ENCODE measurements at places on chromosomes 3 and 15.

DNA sequence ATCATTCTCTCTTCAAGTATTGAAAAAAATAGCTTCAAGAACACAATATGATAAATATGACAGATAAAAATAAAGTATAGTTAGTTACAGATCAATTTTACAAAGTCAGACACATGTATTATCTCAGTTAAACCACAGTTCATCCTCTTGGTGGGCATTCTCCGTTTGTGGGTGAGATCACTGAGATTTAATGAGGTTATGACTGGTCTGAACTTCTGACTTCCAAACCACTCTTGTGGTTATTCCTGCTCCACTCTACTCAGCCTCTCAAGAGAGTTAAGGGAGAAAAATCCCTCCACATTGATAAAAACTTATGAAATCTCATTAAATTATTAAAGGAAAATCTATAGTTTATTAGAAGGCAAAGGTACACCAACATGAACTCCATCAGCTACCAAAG is 229.9 kb upstream of the LRTM1 start:
- DNase-seq: no peak

DNA sequence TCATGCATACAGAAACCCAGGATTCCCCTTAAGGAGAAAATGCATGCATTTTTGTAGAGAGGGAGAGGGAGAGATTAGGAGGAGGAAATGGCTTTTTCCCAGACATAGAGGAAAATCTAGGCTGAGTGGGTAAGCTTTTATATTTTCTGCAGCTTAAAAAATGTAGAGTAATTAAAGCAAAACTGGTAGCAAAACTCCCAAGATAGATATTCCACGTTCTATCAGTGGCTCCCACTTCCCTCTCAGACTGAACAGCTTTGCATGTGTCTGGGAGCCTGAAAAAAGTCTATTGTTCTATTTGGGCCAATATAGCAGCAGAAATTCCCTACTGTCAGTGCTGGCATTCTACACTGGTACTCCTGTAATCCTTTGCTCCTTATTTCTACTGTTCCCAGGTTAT is 110.8 kb upstream of the CADPS start:
- no peak for DNase-seq

DNA sequence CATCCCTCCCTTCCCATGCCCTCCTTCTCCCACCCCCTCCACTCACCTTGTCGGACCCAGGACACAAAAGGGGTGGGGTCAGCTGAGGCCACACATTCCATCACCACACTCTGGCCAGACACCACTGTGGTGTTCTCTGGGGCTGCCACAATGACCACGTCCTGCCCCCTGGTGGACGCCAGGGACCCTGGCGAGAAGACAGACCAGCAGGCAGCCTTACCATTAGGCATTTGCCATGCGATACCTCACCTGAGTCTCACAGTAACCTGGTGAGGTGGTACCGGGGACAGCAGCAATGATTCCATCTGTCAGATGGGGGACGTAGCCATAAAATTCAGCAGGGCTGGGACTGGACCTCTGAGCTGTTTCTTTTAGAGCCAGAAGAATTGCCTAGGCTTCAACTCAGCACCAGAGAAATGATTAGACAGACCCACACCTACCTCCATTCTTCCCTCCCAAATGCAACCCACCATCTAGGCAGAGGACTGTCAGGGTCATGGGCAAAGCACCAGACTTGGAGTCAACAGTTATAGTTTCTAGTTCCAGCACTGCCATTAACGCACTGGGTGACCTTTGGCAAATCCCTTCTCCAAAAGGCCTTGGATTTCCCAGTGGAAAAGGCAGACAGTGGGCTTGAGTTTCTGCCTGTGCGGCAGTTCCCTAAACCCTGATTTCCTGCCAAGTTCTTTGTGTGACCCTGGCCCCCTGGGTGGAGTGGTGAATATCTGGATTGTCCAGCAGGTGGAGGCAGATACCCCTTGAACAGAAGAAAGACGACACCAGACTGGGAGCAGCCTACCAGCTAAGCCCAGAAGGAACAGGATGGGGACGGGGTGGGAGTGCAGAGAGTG is 21.8 kb downstream of the IGDCC4 start:
- no peak for DNase-seq

DNA sequence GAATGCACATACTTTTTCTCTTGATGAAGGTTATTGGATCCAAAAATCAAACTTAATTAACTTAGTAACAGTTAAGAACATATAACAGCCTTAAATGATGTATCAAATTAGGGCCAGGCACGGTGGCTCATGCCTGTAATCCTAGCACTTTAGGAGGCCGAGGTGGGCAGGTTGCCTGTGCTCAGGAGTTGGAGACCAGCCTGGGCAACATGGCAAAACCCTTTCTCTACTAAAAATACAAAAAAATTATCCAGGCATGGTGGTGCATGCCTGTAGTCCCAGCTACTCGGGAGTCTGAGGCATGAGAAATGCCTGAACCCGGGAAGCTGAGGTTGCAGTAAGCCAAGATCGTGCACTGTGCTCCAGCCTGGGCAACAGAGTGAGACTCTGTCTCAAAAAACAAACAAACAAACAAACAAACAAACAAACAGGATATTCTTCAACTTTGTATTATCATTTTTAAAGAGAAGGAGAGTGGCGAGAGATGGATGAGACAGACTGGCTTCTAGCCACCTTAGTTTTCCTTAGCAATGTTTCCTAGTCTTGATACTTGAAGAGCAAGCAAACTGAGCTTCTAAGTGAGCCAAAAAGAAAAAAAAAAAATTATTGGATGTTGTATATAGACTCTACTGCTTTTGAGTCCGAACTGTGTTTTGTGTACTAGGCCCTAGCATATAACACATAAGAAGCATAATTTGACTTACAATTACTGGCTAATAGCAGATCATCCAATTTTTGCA is 13.8 kb downstream of the SPRED1 start:
- no peak for DNase-seq

DNA sequence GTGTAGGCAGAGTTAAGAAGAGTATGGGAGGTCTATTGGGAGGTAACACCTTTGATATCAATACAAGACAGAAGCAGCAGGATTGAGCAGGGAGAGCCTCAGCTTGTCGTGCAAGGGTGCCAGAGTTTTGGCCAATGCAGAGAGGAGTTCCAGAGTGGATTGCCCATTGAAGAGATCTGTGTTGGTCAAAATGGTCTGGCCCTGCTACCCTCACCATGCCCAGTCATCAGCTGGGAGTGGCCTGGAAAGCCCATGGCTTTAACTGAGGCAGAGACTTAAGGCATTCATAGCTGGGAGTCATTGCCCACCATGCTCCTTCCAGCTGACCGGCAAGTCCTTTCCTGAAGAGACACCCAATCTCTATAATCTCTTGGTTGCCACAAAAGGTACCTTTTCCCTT is 271.3 kb downstream of the ABHD5 start:
- DNase-seq: no peak

DNA sequence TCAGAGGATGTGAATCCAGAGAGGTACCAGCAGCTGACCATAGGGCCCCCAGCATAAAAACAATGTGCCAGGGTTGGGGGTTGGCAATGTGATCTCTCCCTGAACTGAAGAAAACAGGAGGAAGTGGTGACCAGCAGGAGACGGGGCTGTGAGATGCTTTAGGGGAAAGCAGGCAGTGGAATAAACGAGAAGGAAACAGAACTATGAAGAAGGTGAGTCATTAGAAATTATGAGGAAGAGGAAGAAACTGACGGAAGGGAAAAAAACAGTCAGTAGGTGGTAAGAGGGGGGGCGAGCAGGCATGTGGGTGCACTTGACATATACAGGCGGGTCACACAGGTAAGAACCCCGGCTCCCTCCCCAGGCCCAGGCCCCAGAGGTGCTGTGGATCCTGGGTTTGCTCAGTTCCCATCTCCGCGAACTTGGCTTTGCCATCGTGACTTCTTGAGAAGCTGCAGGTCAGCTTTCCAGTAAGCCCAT is 42.2 kb upstream of the B3GNT5 start:
- DNase-seq: no peak

GRCh38 chr3:11668243-11669235 is 24.8 kb upstream of the VGLL4 start:
- no peak for DNase-seq

GRCh38 chr3:8255725-8256124 is 245.9 kb upstream of the LMCD1 start:
- no peak for DNase-seq

DNA sequence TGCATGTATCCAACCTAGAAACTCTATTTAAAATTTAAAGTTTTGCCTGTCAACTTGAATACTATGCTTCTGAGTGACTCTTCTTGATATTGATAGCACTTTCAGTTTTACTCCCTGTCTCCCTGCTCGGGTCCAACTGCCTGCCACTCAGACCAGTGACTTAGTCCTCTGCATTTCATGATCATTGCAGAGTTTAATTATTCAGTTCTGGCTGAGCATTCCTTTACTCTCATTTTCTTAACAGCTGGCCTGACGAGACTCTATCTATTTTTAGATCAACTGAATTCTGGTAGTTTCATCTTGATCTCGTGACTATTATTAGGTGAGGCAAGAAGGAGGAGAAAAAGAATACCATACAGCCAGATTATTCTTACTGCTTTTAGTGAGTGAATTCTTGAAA is 617.4 kb downstream of the SI start:
- DNase-seq: no peak

DNA sequence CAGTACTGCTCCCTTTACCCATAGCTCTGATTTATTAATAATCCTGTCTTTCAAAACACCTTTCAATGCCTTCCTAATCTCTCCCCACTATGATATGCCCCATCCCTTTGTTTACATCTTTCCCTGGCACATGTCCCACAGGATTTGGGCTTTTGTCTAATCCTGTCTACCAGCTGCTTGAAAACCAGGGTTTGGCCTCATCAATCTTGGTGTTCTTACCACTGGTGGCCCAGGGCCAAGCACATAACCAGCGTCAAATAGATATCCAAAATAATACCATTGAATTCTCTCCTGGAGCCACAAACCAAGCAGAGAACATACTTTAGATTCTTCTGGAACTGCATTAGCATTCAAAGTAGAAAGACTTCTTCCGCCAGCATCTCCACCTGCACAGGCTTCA is 104.8 kb upstream of the PPP2R3A start:
- DNase-seq: no peak

- DNase-seq: no peak
Observed at GRCh38 chr15:68502398-68502901, 70.5 kb upstream of the ITGA11 start.

- no peak for DNase-seq
Observed at GRCh38 chr3:38627956-38628355, 21.5 kb downstream of the SCN5A start.

- DNase-seq: no peak
Observed at GRCh38 chr15:101124731-101125451, 127.0 kb downstream of the CHSY1 start.

- DNase-seq: no peak
Observed at GRCh38 chr3:48630407-48630806, 4.9 kb downstream of the SLC26A6 start.

DNA sequence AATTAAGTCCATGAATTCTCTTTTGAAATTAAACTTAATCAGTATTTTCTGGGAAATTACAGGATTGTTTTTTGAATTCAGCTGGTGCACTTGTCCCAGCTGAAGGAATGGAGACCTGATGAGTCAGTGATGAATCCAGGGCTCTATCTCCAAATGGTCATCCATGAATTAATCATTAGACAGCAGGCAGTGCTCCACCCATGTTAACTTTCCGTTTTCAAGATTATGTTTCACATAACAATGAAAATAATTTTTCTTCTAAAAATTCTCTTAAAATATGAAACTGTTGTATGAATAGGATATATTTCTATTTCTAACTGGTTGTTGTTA is 13.9 kb upstream of the PAQR9 start:
- no peak for DNase-seq

- no peak for DNase-seq
Observed at GRCh38 chr3:169827712-169828111, 15.0 kb upstream of the LRRC34 start.

GRCh38 chr3:170359178-170359704 is 1.7 kb downstream of the SKIL start:
- DNase-seq: no peak

GRCh38 chr15:41825572-41826535 is 2.0 kb upstream of the JMJD7 start:
- DNase-seq: no peak

- no peak for DNase-seq
Observed at GRCh38 chr15:39511916-39512260, 69.0 kb upstream of the THBS1 start.

- DNase-seq: no peak
Observed at GRCh38 chr3:71419369-71419768, 164.2 kb downstream of the FOXP1 start.

- no peak for DNase-seq
Observed at GRCh38 chr3:178684881-178685590, 148.8 kb downstream of the KCNMB2 start.

GRCh38 chr15:63699101-63699785 is 102.1 kb downstream of the FBXL22 start:
- DNase-seq: no peak

GRCh38 chr3:18735005-18735404 is 309.9 kb upstream of the SATB1 start:
- no peak for DNase-seq

- no peak for DNase-seq
Observed at GRCh38 chr3:124653797-124654469, 76.3 kb upstream of the UMPS start.

GRCh38 chr15:89054873-89055272 is 33.4 kb upstream of the ABHD2 start:
- DNase-seq: no peak

- DNase-seq: no peak
Observed at GRCh38 chr3:187000711-187001151, 70.4 kb downstream of the ST6GAL1 start.

DNA sequence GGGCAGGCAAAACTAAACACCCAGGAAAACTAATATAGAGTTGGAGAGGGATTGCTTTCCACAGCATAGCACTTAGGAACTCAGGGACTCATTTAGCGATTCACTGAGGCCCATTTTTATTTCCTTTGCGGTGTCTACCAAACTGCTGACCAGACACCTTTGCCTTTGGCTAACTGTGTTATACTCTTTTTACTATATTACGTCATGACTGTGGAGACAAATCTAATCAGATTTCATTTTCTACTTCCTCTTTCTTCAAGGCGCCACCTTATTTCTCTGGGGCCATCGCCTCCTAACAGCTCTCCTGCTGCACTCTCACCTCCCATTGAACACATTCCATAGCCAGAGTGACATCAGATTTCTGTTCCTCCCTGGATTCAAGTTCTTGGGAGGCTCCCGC is 215.7 kb upstream of the WNT5A start:
- DNase-seq: no peak

GRCh38 chr15:98592136-98592535 is 56.2 kb upstream of the IGF1R start:
- DNase-seq: no peak

DNA sequence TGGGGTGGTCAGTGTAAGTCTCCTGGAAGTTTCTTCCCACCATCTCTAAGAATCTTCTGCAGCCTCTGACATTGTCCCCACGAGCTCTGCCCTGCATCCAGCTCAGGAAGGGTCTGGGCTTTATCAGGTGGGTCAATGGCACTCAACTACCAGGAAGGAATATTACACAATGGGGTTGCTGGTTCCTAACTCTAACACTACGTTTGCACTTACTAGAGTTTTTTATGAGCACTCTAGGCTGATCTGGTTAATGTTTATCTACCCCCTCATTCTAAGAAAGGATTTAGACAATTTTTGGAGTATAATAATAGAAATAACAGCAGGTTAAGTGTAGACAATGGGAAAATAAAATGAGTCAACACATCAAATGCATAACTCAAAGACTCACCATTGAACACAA is 411.1 kb upstream of the RGMA start:
- DNase-seq: no peak

Data from mesenteric fat pad (tissue), 1 donor.